Right forelimb (tissue), 1 donor: ENCODE measurements at places on chromosomes 11 and 22.

- DNase-seq: no peak
Measured at GRCh38 chr11:95076416-95076815, 9.7 kb downstream of the SRSF8 start.

GRCh38 chr22:44407171-44407986 is 90.7 kb downstream of the RTL6 start:
- peak; percentile 30 for DNase-seq

- no peak for DNase-seq
Measured at GRCh38 chr11:95418916-95419315, 187.9 kb upstream of the SESN3 start.

- DNase-seq: no peak
Measured at GRCh38 chr22:36311386-36312085, 58.6 kb downstream of the APOL1 start.

- no peak for DNase-seq
Measured at GRCh38 chr11:116162086-116162885, 610.5 kb downstream of the BUD13 start.

GRCh38 chr22:50270666-50271394 is 650 bp upstream of the MAPK11 start:
- DNase-seq: peak; percentile 82

DNA sequence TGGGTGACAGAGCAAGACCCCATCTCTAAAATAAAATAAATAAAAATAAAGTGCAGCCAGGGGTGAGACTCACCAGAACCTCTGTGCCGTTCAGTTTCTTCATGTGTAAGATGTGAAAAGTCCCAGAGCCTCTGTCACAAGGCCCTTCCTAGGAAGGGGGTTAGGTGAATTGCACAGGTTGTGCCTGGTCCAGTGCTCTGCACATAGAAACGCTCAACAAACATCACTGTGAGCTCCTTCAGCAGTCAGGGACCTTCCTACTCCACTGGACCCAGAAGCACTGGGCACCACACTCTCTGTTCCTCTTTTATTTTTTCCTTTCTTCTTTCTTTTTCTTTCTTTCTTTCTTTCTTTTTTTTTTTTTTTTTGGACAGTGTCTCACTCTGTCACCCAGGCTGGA is 22.3 kb downstream of the MRPL21 start:
- no peak for DNase-seq

GRCh38 chr22:39748877-39749276 is 144.7 kb downstream of the ENTHD1 start:
- DNase-seq: no peak

GRCh38 chr11:135008001-135008405 is 596.0 kb upstream of the B3GAT1 start:
- no peak for DNase-seq

DNA sequence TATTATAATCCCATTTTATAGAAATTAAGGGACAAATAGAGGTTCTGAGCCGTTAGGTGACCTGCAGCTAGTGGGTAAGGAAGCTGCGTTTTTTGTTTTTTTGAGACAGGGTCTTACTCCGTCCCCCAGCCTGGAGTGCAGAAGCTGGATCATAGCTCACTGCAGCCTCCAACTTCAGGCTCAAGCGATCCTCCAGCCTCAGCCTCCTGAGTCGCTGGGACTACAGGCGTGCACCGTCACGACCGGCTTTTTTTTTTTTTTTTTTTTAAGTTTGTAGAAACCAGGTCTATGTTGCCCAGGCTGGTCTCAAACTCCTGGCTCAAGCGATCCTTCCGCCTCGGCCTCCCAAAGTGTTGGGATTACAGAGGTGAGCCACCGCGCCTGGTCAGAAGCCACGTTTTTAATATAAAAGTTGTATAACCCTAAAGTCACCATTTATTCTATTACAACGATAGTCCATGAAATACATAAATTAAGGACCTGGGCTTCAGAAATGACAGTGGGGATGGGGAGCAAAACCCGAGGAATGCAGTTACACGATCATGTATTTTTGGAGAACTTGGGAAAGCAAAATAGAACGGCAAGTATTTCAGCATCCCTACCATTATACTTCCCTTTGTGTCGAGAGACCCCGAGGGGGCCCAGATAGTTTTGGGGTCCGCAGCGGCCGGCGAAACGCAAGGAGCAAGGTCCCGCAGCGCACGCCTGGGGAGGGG is 638 bp downstream of the SAAL1 start:
- DNase-seq: no peak

GRCh38 chr11:105942921-105943320 is 79.1 kb downstream of the MSANTD4 start:
- no peak for DNase-seq

- DNase-seq: no peak
Measured at GRCh38 chr22:41043722-41044121, 48.7 kb upstream of the EP300 start.

DNA sequence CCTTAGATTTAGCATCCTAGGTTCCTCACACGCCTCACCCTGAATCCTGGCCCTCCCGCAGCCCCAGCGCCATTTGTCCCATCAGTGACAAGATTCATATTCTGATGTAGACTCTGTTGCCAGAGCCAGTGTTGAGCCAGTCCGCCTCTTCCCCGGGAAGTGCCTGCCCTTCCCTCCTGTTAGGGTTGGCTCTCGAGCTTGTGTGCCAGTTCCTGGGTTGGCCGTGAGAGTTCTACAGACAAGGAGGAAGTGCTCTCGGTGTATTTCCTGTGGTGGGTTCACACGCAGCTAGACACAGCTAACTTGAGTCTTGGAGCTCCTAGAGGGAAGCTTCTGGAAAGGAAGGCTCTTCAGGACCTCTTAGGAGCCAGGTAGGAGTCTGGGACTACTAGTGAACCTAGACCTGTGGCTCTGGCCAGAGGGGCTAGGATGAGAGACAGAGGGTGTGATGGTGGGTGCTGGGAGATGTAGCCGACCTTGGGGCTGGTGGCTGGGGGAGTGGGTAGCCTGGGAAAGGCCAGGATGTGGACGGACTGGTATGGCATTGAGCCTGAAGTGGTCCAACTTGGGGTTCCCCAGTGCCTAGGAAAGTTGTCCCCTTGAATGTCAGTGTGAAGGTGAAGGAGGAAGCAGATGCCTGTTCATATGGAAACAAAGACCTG is at the start of gene IL18BP:
Gene IL18BP, plus strand, starts transcription at position 261 of the 662 bp plus-strand sequence. CDS start 1,076 bp downstream, outside the sequence.
- no peak for DNase-seq

DNA sequence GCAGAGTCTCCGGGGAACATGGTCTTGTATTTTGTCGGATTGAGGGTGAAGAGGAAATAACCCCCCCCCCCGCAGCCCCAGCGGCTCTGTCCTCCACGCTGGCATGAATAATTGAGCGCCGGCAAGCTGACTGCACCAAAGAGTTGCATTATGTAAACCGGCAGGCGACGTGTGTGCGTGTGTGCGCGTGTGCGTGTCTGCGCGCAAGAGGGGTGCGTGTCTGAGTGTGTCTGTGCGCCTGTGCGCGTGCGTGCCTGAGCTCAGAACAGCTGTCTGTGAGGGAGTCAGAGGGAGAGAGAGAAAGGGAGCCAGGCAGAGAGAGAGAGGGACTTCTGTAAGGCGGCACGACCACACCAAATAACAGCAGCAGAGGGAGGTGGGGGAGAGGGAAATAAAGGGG is 94.4 kb downstream of the SCN3B start:
- peak; percentile 79 for DNase-seq

- no peak for DNase-seq
Measured at GRCh38 chr11:12770966-12771597, 96.9 kb downstream of the TEAD1 start.

- peak; percentile 30 for DNase-seq
Measured at GRCh38 chr22:28034145-28034759, 115.2 kb upstream of the PITPNB start.

GRCh38 chr11:65532388-65533064 is 7.6 kb downstream of the SCYL1 start:
- no peak for DNase-seq

GRCh38 chr11:12778240-12778905 is 104.2 kb downstream of the TEAD1 start:
- DNase-seq: no peak
